Posterior cingulate gyrus (tissue), 11 donors: ENCODE measurements at places on chromosomes 2 and 18.

DNA sequence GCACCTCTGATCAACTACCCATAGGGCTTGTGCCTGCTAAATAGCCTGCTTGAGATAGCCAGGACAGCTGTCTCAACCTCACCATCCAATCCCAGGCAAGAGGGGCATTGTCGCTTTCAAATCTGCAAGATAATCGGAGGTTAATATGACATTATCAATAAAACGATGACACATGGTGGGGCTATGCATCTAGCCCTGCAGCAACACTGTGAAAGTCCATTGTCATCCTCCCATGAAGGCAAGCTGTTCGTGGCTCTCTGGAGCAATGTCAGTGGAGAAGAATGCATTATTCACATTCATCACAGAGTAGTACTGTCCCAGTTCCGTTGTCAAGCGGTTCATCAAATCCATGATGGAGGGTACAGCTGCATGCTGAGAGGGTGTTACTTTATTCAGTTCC, 18.9 kb upstream of the KLHL23 start:
- no peak for DNase-seq

DNA sequence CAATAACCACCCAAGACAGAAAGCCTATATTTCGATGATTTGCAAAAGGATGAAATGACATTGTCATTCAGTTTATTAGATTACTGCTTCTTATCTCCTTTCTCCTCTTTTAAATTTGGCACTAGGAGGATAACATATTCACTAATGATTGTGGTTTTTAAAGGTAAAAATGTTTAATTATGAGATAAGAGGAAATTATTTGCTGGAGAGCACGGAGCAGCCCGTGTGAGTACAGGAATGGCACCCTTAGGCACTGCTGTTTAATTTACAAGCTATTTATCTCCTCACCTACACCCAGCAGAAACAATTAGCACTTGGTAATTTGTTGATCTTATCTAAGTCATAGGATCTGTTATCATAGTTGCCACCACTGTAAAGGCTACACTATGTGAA, 87.4 kb upstream of the SP3 start:
- DNase-seq = no peak

DNA sequence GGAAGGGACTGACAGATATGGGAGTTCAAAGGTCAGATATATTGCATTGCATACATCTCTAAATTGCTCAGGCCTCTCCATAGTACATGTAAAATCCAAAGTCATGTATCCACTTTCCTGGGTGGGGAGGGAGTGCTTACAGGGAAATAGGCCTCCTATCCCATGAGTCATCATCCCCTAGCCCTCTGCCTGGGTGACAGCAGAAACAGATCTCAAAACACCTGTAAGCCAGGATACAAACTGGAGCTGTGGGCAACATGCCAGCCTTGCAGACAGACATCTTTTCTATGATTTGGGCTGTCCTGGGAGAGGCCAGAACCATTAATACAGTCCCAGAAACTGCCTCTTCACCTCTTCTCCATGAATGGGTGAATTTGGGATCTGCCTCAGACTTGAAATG, 4.8 kb downstream of the ALK start:
- DNase-seq = no peak

DNA sequence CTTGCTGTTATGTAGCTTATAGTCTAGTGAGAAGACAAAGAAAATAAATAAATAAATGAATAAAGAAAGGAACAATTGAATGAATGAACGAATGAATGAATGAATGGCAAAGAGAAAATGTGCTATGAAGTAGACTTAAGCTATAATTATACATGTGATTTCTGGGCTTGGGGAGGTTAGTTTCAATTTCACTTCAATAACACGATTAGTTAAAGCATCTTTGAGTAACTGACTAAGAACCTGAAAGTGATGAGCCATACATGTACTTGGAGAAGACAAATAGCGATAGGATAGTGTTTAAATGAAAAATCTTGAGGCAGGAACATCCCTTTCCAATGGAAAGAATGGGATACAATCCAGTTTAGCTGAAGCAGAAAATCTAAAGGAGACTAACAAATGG, 593.1 kb upstream of the LRRTM4 start:
- DNase-seq = no peak

GRCh38 chr2:140491876-140492275, 1638.9 kb downstream of the LRP1B start:
- no peak for DNase-seq
